ENCODE measurements at places on chromosomes 1 and 21.

DNA sequence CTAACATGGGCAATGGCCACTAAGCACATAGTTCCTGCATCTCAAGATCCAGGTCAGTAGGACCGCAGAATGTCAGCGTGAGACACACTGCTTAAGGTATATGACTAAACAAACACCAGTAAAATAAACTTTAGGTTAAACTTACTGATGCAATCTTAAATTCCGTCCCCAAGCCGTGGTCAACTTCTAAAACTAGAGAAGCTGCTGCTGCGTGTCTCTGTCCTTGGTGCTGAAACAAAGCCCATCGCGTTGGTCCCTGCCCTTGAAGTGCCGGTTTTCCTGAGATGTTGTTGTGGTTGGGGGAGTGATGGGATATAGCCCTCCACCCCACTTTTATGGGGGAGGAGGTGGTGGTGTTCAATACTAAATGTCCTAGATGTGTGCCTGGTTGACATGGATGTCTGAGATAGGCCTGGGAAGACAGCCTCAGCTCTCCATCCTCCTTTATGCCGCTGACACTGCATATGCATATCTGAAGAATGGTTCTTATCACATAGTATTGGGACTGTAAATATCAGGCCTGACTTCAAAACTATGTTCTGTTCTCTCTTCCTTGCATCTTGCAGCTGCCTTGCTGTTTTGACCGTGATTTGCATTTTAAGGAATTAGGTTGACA, 72.0 kb upstream of the KCNA3 start:
- peak; percentile 37 for DNase-seq

- no peak for DNase-seq
Measured at GRCh38 chr1:4638345-4638729, 16.1 kb upstream of the AJAP1 start.

DNA sequence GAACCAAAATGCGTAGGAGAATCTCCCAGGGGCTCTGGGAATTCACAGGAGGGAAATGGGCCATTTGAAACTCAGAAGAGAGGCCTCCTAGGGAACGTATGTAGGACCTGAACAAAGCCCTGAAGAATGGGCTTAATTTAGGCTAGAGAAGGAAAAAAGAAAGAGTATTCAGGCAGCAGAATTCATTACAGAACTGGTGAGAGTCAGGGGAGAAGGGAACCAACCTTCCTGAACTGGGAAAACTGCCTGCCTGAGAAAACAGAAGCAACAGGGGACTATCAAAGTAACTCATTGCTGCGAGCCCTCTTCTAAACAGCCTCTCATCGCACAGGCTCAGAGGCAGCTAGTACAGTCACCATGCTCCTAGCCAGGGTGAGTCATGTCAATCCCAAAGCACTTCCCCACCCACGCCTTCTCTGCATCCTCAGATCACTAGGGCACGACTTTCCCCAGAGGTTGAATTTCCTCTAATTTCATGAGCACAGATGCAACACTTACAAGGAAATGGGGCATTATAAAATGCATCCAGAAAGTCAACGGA, 98.1 kb downstream of the ADSS2 start:
- peak; percentile 99 for DNase-seq

GRCh38 chr1:25737130-25737529, 62.9 kb upstream of the SELENON start:
- peak; percentile 27 for DNase-seq

DNA sequence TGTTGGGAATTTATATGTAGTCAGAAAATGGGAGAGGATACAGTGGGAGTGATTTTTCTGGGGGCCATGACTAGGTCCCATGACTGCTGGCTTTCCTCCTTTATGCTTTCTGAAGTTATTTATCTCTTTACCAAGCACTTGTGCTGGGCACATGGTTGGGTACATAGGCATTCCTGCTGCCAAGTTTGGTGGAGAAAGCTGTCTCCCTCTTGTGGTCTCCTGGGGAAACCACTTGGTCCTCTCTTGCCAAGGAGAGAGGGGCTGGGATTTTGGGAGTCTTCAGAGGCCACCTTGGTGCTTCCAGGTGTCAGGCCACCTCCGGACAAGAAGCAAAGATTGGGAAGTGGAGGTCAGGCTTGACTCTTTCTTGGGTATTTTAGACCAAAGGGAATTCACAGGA, 120.2 kb upstream of the KCNE2 start:
- DNase-seq, result peak; percentile 17

GRCh38 chr21:26443291-26443690, 129.8 kb downstream of the CYYR1 start:
- DNase-seq, result no peak

DNA sequence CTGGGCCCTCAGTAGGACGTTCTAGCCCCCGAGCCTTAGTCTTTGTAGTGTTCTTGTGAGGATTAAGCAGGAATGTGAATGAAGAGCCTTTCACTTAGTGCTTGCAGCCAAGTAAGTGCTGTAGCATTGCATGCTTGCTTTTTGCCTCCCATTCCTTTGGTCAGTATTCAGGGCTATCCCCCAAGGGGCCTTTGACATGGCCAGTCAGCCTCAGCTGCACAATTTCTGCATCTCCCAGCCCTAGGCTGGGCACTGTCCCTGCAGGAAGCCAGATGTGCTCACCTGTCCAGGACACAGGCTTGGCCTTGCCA, 30.5 kb downstream of the SOX13 start:
- no peak for DNase-seq

DNA sequence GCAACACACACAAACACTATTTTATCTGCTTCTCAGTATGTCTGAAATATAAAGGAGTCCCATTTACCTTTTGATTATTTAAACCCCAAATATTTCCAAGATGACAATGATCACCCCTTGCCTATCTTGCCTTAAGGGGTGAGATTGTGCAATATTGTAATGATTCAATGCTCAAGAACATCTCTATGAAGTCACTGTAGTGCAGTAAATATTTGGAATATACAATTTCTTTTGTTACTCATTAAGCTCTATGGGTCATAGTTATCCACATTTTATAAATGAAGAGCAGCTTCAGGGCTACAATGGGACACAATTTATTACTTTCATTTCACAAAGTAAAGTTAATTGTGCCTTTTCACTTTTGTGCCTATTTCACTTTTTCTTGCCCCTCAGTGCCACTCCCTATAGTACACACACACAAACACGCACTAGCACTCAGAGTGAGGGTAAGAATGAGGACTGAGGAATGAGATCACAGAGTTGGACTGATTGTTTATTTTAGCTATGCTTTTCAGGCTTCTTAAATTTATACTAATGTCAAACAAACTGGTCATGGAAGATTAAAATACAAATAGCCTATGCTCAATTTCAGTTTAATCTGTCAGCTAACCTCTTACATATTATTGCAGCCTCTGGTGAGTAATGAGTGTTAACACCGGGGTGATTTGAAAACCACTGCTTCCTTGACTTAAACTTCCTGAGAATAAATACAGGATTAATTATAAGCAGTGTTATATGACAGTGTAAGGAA, 521.0 kb upstream of the B3GALT2 start:
- DNase-seq, result no peak

DNA sequence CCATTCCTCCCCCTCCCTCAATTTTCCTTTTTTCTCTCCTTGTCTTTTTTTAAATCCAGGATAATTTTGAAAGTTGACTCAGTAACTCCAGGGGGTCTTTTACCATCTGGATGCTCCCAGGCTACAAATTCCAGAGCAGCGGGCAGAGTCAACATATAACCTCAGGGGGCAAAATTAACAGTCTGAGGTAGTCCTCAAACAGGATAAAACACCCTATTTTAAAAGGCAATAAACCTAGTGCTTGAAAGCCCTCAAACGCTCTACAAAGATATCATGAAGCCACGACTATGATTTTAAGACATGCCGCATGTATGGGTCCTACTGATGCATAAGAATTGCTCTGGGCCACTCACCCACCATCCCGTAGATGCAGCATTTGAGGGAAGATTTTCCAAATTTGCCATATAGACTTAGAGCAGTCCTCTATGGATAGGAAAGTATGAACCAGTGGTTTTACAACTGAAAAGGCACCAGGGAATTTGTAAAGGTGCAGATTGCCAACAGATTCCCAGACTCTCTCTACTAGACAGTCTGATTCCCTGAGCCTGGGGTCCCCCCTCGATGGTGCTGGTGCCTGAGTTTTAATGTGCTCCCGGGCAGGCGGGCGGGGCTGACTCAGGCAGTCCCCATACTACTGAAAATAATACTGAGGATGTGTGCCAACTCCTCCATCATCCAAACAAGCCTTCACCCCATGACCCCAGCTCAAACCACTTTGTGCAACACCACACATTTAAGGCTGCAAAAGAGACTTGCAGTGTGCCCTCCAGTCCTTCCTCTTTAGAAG, 37.2 kb downstream of the PTPN14 start:
- peak; percentile 15 for DNase-seq

DNA sequence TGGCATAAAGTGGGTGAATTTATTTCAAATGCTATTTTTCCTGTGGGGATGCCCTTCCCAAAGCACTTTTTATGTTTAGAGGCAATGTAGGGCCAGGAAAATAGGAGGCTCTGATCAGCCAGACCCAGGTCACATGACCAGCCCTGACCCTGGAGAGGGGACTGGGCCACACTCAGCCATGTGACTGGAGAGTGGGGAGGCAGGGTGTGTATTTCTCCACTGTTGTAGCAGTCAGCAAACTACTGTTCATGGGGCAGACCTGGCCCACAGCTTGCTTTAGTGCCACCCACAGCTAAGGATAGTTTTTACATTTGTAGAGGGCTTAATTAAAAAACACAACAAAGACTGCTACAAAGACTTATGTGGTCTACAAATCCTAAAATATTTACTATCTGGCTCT, 153.8 kb downstream of the ACTL8 start:
- DNase-seq, result no peak

DNA sequence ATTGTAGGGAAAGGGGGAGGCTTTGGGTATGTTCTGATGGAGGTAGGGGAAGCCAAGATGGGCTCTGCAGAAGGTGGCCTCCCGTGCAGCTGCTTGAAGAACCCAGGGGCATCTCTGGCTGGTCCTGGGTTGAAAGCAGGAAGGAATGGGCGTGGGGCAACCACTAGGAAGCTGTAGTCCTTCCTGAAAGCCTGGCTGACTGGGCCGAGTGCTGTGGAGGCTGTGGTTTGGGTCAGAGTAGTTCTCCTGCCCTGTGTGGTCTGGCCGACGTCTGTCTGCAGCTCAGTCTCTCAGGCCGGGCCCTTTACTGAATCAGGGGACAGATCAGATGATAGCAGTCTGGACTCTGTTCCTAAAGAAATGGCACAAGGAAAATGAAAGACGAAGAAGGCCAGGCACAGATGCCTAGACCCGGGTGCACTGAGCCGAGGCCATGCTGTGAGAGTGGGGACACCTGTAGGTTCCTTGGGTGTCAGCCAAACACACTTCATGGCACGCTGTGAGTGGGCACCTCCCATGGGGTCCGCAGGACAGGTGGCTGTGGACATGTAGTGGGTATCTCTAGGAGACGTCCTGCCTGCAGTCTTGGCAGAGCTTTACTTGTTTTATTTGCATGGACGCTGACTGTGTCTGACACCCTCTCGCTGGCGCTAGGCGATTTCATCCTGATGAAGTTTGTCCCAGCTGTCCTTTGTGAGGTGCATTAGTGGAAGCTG, 87.0 kb downstream of the POFUT2 start:
- no peak for DNase-seq

DNA sequence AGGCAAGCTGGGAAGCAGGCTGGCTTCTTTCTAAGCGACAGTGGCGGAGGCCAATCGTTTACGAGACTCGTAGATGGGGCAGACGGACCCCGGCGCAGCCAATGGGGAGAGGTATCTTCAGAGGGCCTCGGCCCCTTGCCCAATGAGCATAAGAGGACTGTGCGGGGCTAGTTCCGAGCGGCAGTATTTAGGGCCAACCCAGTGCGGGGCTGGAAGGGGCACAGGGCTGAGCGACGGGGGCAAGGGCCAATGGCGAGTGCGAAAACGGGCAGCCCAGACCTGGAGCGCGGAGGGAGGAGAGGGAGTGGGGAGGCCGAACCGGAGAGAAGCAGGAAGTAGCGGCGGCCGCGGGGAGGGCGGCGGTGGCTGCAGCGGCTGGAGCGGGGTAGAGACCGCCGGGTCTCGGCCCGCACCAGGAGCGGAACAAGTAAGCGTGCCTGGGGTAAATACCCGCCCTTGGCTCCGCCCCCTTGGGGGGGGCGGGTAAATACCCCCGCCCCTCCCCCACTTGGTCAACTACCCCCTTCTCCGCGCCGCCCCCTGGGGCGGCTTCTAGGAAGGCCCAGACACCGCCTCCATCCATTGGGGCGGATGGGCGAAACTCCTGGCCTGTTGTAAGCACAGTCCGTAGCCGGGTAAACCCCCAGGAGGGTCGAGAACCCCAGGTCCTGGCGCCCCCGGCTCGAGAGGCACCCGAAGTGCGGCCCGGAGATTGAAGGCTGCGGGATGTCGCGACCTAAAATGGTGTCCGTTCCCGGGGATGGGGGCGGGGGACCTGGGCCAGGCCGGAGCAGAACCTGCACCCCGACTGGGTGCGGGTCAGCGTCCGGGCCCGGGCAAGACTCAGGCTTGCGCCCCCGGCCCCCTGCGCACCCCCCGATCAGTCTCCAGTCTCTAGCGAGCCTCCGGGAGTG, at the start of gene ZNF687:
ZNF687 (plus strand) TSS at position 331 of the 914 bp plus-strand sequence. CDS start 3,993 bp downstream, outside the sequence.
- DNase-seq, result peak; percentile 100

DNA sequence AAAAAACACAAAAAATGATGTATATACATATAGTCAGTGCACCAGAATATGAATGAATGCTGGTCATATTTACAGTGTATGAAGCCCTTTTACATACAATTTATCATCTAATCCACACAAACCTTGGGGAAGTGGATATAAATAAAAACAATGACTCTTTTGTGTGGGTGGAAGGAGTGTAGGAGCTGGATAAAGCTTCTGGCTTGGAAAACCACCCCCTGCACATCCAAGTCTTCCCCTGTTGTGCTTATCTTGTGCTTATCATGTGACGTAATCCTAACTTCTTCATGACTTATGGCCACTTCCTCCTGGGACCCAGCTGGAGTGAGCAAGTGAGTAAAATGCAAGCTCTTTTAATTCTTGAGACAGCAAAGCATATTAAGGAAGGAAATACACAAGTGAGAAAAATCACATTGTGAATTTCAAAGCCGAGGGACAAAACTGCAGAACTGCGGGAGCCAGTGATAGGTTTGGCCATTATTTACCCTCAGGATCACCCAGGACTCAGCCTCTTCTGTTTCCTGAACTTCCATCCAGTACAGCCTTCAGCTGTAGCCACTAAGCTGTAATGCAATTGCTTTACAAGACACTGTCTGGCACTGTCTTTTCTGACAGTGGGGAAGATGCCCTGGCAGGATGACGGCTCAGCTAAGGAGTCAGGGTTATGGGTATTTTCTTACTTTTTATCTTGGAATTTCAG, 104.0 kb upstream of the PPM1J start:
- DNase-seq, result peak; percentile 81

DNA sequence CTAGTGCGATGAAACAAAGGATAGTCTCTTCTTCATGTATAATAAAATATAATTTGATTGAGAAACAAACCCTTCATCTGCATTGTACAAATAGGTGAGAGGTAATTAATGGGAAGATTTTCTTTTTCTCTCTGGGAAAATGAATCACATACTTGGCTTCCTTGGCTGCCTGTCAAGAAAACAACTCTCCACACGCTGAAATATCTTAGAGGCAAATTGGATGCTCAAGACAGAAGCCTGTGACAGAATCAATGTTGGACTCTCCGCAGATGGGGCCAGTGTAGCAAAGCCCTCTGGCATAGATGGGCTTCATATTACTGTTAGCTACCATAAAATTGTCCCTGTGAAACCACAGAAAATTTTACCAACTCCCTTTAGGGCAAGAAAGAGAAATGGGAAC, 186.6 kb downstream of the GRIK1 start:
- DNase-seq, result no peak

GRCh38 chr21:17753736-17754135, 65.4 kb downstream of the C21orf91 start:
- no peak for DNase-seq

GRCh38 chr1:10471411-10472219, 714 bp downstream of the DFFA start:
- DNase-seq, result no peak

- DNase-seq, result no peak
Measured at GRCh38 chr1:22140694-22141093, 2.2 kb downstream of the WNT4 start.

- peak; percentile 83 for DNase-seq
Measured at GRCh38 chr1:234866007-234866866, 256.3 kb upstream of the IRF2BP2 start.
